Activated CD4-positive, alpha-beta T cell treated with anti-CD3 and anti-CD28 coated beads, Interleukin-2, Interleukin-6, amounts not matched to agents 100 ng/mL and 50 ng/mL, durations not matched to agents 16 hours and 8 hours (primary cell): ENCODE measurements at places on chromosomes 5 and 9.

DNA sequence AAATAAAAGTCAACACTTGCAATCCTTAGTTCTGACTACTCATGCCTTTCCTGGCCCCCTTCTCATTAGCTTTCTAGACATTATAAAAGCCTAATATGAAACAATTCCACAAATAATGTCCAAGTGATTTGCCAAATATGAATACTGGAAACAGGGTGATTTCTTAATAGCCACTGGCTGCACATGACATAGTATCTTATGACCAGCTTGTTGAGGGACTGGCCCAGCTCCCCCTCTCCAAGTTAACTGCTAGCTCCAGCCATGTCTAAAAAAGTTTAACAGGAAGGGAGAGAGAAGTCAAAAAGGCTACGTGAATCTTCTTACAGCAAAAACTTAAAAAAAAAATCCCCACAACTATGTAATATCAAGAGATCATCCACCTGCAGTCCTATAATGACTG is 1.5 kb downstream of the CERT1 start:
- DNase-seq, result no peak

DNA sequence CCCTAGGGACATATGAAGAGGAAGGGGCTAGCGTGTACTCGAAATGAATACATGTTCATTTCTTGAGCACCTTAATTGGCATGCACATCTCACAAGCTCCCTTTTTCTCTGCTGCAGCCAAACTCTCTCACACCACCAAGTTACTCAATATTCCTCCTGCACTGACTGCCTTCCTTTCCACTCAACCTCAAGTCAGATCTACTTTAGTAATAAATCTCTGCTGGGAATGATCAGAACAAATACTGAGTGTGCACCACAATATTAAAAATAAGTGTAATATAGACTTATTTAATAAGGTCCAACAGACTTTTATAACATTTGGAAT is 995.8 kb upstream of the WWC1 start:
- no peak for DNase-seq

- no peak for DNase-seq
Observed at GRCh38 chr5:160702934-160703333, 149.1 kb downstream of the ATP10B start.

DNA sequence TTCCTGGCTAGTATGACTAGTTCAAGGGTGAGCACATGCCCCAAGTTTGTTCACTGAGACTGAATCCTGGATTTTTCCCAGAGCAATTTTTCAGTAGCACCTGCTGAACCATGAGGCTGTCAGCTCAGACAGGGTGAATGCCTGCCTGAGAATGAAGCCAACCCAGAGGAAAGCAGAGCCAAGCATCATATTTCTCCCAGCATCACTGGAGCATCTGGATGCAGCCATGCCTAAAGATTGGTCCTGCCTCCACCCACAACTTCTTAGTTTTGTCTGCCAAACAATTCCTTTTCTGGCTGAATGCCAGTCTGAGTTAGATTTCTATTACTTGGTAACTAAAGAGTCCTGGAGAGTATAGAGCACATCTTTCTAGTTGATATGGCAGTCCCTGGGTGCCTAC is 343.6 kb downstream of the CSNK1G3 start:
- DNase-seq, result no peak

DNA sequence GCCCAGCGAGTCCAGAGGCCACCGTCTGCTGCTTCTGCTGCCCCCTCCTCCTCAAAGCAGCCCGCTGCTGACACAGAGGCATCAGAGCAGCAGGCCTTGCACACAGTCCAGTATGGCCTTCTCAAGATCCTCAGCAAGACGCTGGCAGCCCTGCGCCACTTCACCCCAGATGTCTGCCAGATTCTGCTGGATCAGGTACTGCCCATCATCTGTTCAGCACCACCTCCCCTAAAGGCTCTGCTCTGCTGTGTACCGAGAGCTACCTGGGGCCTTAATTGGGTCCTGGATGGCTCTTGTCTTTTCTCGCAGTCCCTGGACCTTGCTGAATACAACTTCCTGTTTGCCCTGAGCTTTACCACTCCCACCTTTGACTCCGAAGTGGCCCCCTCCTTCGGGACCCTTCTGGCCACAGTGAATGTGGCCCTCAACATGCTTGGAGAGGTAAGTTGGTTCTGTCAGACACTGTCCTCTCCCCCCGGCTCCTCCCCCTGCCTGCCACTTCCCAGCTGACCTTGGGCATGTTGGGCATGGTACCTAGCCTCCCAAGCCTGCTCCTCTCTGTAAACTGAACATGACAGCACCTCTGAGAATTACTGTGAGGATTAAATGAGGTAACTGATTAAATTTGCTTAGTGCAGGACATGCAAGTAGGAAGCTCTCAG is 22.7 kb downstream of the SH3GLB2 start:
- no peak for DNase-seq

DNA sequence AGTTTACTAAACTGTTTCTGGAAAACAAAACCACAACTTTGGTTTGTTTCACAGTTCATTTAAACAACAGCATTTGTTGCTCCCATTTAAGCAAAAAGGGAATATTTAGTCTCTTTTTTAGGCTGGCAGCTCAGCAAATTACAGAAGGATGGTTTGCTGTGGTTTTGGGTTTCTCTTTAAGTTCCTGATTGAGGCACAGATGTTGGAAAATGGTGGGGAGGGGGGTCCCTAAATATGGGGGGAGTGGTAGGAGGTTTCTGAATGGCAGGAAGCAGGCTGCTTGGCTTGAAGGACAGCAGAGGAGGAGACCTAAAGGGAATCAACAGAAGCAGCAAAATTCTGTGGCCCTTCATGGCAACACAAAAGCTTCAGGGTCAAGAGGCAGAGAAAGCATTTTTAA is 263.4 kb downstream of the ZSWIM6 start:
- DNase-seq, result no peak

- no peak for DNase-seq
Observed at GRCh38 chr5:167207081-167207480, 1084.4 kb upstream of the WWC1 start.

DNA sequence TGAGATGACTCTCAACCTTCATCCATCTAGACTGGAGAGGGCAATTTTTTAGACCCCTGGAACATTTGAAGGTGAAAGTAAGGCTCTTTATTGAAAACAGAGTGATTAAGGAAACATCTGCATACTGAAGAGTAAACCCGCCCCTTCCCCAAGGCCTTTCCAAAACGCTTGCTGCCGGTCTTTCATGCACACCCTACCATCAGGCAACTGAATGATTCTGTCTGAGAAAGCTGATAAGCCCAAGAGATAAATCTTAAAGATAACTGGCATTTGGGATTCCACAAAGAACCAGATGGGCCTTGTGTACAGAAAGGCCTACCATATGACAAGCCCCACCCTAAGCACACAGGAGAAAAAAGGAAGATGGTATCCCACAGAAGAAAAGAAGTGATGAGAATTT is 54.4 kb upstream of the PIK3R1 start:
- DNase-seq, result no peak

GRCh38 chr9:129334105-129334935 is 156.3 kb upstream of the IER5L start:
- DNase-seq, result peak; percentile 17

DNA sequence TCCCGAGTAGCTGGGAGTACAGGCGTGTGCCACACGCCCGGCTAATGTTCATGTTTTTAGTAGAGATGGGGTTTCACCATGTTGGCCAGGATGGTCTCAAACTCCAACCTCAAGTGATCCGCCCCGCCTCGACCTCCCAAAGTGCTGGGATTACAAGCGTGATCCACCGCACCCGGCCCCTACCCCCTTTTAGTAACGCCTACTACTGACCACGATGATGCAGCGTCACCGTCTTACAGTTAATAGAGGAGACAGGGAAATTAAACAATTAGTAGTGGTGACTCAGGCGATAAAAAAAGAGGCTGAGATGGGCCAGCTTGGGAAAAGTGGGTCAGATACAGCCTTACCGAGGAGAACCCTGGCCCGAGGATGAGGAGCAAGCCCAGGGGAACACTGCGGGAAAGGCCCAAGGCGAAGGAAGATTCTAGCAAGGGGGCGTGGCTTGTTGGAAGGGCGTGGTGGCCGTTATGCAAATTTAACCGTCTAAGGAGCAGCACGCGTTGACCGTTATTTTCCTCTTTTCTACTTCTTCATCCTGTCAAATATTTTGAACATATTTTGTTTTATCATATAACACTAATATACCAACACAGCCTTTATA is 1.6 kb upstream of the SETX start:
- no peak for DNase-seq

DNA sequence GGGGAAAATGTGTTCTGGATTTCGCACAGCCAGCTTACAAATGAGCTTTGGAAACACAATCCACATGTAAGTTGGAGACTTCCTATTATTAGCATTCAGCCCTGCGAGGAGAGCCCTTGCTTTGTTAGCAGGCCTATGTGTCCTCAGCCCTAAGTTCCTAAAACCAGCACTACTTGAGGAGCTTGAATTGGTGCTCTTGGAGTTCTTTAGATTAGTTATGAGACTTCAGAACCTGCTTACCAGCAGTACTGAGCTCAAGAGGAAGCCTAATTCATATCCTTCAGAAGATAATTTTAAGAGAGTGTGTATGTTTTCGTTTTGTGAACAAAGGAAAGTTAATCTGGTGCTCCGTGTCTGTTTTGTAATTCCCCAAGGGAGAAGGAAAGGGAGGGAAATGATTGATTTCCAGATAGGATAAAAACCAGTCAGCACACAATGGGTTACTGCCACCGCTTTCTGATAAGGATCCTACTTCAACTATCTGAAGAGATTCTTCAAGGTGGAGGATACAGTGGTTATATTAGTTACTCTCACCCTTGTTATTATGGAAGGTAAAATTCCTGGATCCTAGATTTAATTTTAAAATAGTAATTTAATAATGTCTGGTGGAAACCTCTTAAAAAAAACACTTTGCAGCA is 35.2 kb downstream of the PIK3R1 start:
- no peak for DNase-seq

DNA sequence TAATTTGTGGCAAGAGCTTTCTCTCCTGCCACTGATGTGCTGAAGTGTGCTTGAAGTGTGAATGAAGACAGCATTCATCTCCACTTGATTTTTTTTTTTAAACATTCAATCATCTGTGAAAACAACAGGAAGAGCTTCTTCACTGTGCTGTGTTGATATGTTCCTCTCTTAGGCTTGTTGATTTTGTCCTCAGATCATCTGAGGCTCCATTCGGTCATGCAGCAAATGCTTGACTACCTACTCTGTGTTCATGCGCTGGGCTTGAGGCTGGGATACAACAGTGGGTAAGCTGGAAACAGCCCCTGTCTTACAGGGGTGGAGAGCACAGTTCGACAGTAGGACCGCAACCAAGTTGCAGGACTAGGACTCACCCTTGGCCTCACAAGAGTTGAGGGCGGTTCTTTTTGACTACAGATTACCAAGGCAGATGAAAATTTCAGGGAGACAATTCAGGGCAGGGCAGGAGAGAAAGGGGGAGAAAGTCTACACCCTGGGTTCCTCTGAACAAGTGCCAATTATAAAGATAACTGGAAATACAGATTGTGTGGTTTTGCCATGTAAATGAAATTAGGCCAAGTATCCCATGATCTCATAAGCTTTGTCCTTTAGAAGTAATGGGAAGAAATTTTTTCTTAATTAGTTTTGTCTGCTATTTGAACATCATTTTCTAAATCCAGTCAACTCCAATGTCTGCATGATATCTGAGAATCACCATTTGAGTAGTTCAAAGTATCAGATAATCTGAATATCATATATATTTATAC is 31.0 kb upstream of the F2R start:
- no peak for DNase-seq

- no peak for DNase-seq
Observed at GRCh38 chr9:14645648-14646047, 47.6 kb downstream of the ZDHHC21 start.

GRCh38 chr9:133080161-133080560 is 18.4 kb downstream of the CEL start:
- no peak for DNase-seq

DNA sequence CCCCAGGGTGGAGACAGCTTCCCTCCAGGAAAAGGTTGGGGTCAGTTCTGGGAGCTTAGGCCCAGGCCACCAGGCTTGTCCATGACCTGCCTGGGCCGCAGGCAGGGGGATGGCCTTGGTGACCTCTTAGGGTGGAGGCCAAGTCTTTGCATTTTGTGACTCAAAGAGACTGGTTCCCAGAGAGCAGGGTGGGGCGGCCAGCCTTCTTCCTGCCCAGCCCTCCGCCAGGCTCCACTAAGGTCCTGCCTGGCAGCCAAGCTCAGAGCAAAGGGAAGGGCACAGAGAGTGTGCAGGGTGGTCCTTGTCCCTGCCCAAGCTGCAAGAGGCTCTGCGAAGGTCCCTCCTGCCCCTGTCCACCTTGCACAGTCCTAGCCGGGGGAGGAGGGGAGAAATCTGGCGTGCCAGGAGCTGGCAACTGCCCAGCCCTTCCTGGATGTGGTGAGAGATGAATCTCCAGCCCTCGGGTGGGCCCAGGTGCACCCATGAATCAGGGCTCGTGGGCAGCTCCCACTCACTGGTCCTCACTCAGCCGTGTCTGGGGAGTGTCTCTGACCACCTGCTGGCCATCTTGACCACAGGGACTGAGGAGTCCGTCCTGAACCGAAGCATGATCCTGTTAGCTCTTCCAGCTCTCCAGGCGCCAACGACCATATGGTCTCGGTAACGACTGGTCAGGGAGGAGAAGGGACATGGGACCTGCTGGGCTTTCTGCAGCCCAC is 2.3 kb upstream of the PTGDS start:
- no peak for DNase-seq

DNA sequence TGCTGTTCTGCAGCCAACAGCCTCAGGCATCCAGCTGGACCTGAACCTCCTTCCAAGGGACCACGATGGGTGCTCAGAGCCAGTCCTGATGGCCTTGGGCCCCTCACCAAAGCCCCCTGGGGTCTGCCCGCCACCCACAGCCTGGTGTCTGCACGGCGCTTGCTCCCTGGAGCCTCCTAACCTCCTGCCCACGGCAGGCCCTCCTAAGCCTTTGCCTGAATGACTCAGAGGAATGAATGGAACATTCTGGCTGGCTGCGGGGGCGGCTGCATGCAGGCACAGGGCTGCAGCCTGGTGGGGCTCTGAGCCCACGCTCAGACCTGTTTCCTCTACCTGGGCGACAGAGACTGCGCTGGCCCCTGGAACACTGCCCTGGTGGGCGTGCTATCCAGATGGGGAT is 6.9 kb downstream of the SOHLH1 start:
- DNase-seq, result no peak
